Aorta (tissue), 5 donors: ENCODE measurements at places on chromosomes 4 and X.

- no peak for DNase-seq
These were observed 446 bp downstream of the EVC2 start for GRCh38 chr4:5707778-5708448.

- no peak for DNase-seq
These were observed 61.0 kb downstream of the CHRNA9 start for GRCh38 chr4:40395908-40396793.

DNA sequence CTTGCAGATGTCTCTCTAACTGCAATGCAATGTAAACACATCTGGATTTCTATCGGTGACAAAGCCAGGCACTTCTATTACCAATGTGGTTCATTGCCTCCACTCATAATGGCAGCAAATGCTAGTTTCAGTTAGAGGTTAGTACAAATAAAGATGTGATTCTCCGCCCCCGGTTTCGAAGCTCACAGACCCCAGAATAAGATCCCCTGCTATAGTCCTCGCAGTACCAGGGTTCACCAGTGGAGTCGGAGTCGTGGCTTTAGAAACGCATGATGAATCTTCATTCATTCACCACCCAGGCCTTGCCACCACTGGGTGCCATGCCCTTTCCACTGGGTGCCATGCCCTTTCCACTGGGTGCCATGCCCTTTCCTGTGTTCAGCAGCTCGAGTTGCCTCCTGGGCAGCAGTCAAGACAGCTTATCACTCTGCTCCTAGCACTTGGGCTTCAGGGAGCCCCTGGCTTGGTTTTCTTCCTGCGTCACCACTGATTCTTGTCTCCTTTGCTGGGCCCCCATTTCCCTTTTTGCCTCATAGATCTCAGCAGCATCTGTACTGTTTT, 3.5 kb upstream of the NAA10 start:
- no peak for DNase-seq

DNA sequence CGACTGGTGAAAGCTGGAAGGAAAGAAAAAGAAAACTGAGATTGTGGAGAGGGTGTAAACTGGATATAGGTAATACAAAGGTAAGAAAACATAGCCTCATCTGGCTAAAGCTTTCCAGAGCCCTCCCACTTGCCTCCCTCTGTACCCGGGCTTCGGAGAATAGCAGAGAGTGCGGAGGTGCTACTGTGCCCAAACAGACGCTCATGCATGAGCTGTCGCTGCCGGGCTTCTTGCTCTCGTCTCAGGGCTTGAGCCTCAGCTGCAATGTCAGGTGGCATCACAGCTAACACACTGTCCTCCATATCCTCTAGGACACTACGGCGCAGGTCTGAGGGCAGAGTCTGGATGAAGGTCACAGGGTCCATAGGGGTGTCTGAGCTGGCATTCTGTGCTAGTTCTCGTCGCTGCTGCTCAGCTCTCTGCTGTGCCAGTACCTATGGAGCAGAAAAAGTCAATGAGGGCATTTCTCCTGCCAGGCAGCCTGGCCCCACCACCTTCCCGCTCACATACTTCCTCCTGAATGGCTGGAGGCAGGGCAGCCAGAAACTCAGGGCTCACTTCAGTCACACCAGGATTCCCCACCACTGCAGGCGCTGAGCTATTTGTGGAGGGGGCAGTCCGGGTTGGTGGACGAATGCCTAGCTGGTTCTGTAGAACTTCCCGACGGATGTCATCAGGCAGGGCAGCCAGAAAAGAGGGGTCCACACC, 116.7 kb upstream of the HSD17B10 start:
- DNase-seq, result no peak

DNA sequence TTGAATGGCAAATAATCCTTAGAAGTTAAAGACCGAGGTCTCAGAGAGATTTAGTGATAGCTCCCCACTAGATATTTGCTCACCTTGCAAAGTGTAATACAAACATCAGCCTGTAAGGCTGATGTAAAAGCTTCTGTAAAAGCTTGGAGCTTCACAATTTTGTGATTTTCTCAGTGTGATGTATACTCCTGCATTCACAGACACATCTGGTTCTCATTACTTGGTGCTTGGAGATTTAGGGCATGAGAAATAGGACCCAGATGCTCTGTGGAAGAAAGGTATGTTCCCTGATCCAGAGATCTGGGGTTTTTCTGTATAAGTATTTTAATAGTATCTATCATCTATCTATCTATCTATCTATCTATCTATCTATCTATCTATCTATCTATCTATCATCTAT, 1664.3 kb downstream of the C4orf33 start:
- DNase-seq, result no peak

DNA sequence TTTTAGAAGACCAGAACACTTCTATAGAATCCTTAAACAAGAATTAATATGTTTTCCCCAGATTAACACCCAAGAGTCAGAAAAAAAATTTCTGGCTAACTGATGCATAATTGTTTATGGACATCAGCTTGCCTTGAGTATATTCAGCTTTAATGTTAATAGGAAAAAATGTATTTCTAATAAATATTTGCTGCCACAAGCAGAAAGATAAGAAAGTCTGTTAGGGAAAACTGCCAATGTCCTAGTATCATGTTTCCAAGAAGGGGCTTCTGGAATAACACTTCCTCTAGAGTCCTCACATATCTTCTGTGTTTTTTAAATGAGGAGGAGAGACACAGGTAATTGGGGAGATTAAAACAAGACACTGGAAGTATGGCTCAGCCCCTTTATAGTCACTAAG, 202.1 kb upstream of the TET2 start:
- DNase-seq, result no peak

DNA sequence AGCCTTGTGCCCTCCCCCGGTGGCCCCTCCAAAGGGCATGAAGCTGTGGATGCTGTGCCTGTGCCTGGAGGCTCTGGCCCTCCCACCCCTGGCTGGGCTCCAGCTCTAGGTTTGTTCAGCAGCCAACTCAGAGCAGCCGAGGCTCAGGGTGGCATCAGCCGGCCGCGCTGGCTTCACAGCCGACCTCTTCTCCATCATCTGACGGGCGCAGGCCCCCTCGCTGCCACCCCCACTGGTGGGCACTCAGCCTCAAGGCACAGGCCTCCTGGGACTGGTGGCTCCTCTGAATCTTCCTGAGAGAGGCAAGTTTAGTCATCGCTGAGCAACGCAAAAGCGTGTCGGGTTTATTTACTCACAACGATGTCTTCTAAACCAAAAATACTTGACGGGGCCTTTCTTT, 46.0 kb downstream of the PCGF3 start:
- no peak for DNase-seq

DNA sequence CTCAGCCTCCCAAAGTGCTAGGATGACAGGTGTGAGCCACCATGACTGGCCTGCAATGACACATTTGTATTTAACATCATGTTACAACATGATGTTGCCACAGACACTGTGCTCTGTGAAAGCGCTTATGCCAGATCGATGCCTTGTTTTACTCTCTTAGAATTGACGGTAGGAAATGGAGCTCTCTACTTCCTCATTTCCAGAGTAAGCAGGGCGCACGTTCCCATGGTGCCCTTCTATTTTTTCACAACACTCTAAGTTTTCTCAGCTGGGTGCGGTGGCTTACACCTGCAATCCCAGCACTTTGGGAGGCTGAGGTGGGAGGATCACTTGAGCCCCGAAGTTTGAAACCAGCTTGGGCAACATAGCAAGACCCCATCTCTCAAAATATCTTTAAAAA, 60.7 kb upstream of the DHRSX start:
- DNase-seq, result no peak

DNA sequence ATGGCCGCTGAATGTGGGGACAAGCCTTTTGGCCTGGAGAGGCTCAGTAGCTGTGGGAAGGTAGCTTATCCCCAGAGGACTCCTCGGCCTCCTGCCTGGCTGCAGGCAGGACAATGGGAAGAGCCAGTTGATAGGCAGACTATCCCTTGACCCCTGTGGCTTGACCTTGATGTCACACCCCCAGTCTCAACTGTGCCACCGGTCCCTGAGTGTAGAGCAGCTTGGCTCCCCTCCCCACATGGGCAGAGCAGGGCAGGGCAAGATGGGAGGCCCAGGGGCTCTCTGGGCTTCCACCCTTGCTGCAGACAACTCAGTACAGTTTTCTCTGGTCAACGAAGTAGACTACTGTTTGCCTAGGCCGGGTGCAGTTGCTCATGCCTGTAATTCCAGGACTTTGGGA, 25.7 kb downstream of the SYAP1 start:
- DNase-seq, result no peak

DNA sequence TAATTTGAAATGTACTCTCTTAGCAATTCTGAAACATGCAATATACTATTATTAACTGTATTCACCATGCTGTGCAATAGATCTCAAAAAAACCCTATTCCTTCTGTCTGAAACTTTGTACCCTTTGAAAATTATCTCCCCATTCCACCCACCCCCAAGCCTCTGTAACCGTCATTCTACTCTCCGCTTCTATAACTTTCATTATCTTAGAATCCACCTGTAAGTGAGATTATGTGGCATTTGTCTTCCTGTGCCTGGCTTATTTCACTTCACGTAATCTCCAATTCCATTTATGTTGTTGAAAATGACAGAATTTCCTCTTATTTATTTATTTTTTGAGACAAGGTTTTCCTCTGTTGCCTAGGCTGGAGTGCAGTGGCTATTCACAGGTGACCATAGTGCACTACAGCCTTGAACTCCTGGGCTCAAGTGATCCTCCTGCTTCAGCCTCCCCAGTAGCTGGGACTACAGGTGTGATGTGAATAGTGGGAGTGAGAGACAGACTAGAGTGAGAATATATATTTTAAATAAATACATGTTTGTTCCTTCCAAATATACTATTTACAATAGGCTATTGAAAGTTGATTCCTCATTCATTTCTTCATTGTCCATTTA, 30.5 kb downstream of the VSIG4 start:
- no peak for DNase-seq
